NCI-H1092 (cell line): ENCODE measurements at places on chromosomes 3 and 15.

- no peak for DNase-seq
Observed at GRCh38 chr3:49799761-49800160, at the start of gene CDHR4. CDHR4 (minus strand) TSS chr3:49799873; CDS start chr3:49799812, 61 bp downstream.

DNA sequence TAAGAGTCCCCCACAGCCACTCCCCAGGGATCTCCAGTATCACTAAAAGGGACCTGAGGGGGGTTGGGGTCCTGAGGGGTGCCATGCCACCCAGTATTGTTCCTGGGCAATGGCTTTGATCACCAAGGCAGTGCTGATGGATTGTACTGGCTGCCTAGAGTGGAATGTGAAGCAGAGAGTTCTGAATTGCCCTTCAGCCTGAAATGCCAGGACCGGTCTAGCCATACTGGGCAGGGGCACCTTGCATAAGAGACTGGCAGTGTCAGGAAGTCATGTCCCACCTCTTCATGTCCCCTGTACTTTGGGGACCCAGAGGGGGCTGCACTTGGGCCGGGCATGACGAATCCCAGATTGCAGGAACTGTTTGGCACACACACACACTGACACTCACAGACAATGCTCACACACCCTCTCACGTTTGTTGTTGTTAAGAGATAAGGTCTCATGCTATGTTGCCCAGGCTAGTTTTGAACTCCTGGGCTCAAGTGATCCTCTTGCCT lies 4.5 kb upstream of the TKT start:
- DNase-seq = no peak

GRCh38 chr3:190043741-190044140 lies 77.0 kb downstream of the P3H2 start:
- DNase-seq = no peak

DNA sequence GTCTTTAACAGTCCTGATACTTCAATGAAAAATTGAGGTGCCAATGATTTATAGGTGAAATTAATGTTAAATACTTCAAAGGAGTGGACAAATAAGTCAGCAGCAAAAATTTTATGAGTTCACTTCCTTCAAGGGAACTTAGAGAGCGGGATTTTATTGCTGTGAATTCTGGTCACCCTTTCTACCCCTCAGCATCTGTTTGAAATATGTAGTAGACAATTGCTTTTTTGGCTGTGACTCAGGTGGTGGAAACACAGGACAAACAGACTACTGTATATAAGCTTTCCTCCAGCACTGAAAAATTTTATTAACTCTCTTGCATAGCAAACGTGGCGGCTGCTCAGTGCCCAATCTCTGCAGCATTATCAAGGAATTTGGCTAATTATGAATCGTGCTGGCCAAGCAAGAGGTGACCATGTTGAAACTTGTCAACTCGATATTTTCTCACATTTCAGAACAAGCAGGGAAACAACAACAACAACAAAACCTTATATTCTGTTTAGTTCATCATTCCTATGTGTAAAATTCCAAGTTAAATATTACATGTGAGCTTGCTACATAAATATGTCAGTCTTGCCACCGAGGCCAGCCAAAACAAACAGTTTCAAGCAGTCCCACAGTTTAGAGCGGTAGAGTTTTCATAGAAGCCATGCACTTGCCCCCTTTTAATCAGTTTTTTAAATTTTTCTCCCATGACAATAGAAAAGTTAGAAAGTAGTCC lies 420.2 kb downstream of the FOXP1 start:
- DNase-seq = no peak

DNA sequence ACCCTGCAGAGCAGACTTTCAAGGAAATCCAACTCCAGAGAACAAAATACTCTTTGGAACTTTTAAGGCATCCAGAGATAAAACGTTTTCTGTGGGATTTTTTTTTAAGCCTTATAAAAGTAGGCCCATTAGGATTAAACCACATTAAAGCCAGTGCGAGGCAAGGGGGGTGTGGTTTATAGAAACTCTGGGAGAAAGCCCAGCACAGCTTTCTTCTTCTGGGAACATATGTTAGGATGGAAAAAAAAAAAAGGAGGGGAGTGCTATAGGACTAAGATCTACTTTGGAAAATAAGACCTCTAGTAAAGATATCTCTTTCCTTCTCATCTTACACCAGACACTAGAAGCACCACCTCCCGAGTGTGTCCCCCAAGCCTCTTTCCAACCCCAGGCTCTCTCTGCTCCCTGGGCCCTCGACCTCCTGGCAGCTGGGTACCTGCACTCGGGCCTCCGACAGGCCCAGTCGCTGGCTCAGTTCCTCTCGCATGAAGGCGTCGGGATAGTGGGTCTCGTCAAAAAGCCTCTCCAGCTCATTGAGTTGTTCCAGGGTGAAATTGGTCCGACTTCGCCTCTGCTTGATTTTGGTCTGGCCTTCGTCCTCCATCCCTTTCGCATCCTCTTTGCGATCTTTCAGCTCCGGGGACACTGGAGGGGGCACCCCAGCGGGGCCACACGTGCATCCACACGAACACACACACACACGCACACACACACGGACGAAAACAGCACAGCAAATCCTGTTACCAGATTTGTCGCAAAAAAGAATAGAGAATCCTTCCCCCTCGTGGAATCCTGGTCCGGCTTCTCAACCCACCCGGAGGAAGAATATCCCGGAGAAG lies 3.8 kb downstream of the SHOX2 start:
- DNase-seq = no peak

DNA sequence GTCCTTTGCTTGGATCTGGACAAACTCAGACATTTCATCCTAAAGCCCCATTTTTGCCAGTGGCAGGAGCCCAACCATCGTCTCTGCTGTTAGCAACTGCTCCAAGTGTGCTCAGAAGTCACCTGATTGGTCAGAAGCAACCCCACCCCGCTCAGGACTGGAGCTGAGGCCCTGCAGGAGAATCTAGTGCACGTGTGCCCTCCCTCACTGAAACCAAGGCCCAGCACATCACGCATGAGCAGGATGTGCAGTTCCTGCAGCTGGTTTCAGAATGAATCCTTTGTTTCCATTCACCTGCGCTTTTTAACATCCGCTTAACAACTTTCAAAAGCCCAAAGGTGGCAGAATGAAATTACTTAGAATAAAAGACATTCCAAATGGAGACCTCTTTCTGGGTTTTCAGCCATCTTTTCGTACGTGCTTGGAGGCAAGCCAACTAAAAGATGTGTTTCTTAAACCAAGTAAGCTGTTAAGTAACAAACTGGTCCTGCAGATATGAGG lies 81.2 kb downstream of the SRGAP3 start:
- DNase-seq = no peak

- no peak for DNase-seq
Observed at GRCh38 chr3:115704661-115705338, 81.5 kb downstream of the GAP43 start.

DNA sequence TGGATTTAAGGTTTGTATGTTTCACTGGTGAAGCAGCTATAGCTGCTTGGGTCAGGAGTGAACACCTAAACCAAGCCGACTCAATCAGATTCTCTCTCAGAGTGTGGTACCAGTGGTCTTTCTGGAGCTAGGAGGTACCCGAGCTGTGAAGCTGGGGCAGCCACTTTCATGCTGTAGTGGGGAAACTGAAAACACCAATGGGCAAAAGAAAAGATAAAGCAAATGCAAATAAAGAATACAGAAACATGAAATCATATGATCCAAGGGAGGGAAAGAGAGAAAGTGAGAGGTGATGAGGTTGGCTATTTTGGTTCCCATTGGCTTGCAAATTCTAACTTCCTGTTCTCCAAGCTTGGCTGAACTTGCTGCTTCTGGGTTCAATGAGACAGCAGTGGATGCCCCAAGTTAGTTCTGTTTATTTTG lies 212.3 kb upstream of the CFAP20DC start:
- DNase-seq = no peak

DNA sequence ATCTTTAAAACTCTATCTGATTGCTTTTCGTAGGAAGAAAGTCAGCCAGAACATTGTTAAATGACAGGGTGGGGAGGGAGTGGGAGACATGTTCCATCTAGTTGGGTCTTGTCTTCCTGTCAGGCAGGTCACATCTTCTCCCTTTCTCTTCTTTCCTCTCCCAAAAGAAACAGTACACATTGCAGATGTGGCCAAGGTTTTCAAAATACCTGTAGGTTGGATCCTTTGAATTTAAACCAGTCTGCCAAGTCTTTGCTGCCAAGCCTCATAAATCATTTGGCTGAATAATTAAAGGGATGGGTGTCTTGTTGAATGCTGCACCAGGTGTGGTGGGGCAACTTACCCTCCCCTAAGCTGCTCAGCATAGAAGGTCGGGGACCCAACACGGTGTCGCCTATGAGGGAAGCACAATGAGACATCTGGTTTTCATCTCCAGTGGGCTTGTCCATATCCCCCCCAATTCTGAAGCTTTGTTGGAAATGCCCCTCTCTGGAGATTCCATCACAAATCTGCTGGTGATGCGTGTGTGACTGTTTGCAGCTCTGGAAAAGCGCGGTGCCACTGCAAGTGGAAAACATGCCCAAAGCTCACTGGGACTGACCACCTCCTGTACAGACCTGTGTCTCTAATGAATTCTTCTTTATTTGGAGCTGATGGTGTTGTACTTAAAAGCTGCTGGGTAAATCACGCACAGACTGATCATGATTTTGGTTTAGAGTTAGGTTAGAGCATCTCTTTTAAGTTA lies 112.6 kb downstream of the FILIP1L start:
- no peak for DNase-seq

DNA sequence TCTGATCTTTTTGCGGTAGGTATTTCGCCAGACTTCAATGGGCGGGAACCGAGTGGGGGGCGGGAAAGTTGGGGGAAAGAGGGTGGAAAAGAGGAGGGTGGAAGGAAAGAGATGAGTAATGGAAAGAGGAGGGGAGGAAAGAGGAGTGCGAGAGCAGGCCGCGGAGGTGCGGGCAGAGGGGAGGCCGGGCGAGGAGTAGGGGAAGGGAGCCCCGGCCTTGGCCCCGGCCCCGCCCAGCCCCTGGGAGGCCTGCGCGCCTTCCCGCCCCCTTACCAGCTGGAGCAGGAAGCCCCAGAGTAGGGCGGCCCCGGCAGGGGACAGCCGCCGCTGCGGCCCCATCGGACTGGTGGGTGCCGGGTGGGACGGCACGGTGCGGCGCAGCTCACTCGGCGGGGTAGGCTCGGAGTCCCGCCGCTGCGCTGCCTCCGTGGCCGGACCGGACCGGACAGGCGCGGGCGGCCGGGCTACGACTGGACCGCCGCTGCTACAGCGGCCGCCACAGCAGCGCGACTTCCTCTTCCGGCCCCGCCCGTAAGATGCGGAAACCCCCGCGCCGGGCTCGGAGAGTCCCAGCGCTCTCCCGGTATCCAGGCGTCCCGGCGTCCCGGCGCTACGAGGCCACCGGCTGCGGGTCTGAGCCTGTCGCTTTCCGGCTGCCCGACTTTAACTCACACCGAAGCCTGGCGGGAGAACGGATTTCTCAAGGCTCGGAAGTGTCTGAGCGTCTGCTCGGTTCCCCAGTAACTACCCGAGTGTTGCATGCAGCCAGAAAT lies at the start of gene SPPL2A:
SPPL2A (minus strand) TSS at position 512 of the 773 bp plus-strand sequence; CDS start at position 339, 173 bp downstream.
- peak; percentile 23 for DNase-seq

- DNase-seq = no peak
Observed at GRCh38 chr3:56323986-56324420, 144.3 kb downstream of the ERC2 start.

DNA sequence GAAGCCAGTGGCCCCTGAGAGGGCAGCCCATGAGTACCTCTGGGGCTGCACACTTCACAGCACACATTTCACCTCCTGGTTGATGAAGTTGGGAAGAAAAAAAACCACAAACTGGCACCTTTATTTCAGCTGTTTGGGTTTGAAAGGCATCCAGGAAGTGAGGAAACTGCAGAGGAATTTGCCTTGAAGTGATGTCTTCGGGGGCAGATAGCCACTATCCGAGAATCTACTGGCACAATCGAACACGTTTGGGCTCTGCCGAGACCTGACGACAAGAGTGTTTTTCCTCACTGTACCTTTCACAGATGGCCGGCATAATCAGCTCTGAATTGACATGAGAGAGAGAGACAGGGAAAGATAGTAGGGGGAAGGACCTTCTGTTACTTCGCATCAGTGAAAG lies 59.7 kb downstream of the LRIG1 start:
- no peak for DNase-seq

DNA sequence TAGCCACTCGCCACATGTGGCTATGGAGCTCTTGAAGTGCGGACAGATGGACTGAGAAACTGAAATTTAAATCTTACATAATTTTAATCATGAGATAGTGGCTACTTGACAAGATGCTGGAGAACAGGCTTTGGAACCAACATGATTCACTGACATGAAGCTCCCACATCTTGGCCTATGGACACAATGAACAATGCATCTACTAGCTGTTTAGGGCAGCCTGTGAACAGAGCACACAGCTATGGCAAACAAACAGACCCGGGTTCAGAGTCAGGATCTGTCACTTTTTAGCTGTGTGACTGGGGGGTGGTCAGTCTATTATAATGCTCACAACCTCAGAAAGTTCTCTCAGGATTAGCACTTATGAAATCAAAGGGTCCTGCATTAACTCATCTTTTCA lies 616.6 kb downstream of the MAGI1 start:
- DNase-seq = no peak

DNA sequence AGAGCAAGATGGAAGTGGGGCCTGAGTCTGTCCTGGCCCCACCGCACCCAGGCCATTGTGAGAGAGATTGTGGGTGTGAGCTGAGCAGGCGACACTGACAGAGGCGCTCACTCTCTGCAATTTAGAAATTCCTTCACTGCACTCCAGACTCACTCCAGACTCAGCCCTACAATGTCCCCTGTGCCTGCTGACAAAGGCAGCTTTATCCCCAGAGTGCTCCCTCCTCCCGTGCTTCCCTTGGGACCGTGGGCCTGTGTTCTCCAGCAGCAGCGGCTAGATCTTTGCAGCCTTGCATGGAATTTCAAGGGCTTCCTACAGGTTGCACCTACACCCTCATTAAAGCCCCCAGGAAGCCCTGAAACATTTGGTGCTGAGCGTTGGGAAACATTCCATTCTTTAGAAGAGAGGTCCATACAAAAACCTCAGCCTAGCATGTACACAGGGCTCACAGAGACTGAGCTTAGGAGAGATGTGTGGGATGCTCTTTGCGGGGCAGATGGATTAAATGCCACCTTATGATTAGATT lies 1.3 kb upstream of the IL16 start:
- no peak for DNase-seq

GRCh38 chr15:35040339-35041255 lies 44.5 kb downstream of the NANOGP8 start:
- DNase-seq = no peak

DNA sequence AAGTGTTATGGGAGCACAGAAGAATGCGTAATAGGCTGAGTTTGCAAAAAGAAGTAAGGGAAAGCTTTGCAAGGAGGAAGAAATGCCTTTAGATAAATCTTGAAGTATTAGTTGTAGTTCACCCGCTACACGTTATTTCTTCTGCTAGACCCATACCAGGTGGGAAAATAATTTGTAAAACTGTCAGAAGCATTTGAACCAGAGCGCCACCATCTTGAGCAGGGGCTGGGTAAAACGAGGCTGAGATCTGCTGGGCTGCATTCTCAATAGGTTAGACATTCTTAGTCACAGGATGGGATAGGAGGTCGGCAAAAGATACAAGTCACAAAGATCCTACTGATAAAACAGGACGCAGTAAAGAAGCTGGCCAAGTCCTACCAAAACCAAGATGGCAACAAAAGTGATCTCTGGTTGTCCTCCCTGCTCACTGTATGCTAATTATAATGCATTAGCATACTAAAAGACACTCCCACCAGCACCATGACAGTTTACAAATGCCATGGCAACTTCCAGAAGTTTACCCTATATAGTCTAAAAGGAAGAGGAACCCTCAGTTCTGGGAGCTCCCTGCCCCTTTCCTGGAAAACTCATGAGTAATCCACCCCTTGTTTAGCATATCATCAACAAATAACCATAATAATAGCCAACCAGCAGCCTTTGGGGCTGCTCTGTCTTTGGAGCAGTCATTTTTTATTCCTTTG lies 50.0 kb upstream of the ZNF280D start:
- DNase-seq = no peak
